ENCODE measurements at places on chromosomes 6 and 20.
A peak's percentile ranks its signal among the peaks of the same experiment; 100 is the strongest.

DNA sequence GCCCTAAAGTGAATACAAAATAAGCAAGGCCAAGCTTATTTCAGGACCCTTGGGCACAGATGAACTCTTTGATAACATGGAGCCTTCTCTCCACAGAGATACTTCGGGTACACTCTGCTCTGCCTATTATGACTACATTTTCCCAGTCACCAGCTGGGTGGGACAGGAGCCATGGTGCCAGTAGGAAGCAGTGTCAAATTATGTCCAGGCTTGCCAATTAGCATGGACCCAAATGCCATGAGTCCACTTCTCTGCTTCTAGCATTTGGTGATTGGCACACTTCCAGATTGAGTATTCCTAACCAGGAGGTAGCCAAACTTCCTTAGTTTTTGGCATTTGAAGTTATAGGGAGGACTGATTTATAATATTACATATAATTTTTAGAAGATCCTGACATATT, 513.8 kb upstream of the HTR1E start:
- DNase-seq = no peak

GRCh38 chr6:4805553-4806336, 29.5 kb downstream of the CDYL start:
- peak; percentile 27 for DNase-seq

- DNase-seq = no peak
These were observed 54.6 kb downstream of the PPARD start for GRCh38 chr6:35396991-35397390.

- DNase-seq = peak; percentile 93
These were observed 441.4 kb downstream of the BCKDHB start for GRCh38 chr6:80547827-80548226.

GRCh38 chr20:63877755-63878470, 12.8 kb downstream of the TPD52L2 start:
- no peak for DNase-seq

- no peak for DNase-seq
These were observed 28.1 kb downstream of the INSM1 start for GRCh38 chr20:20395903-20396568.

DNA sequence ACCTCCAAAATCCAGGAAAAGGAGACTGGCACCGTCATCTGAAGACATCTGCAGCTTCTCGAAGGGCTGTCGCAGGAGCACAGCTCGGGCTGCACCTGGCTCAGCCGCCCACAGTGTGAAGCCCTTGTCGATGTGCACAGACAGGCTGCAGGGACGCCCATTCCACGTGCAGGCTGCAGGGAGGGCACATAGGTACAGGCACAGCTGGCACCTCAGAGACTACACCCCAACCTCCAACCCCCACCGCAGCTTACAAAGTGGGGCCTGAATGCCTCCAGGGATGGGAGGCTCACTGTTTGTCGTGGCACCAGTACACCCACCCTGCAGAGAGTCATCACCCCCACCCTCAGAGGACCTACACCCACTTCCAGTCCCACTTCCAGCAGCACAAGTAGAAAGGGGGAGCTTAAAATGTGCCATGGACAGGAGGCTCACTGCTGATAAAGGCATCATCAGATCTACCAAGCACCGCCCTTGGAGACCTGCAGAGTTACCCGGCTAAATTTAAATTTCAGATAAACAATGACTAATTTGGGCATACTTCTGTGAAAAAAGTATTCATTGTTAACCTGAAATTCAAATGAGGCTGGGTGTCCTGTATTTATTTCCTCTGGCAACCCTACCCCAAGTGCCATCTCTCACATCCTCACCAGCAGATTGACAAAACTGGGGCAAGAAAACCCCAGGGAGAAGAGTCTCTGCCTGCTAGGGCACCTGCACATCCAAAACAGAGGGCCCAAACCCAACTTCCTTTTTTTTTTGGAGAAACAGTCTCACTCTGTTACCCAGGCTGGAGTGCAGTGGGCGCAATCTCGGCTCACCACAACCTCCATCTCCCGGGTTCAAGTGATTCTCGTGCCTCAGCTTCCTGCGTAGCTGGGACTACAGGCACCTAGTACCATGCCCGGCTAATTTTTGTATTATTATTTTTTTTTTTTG, 7.7 kb upstream of the CDK5RAP1 start:
- no peak for DNase-seq

GRCh38 chr6:134278000-134278399, 39.9 kb downstream of the SGK1 start:
- no peak for DNase-seq

DNA sequence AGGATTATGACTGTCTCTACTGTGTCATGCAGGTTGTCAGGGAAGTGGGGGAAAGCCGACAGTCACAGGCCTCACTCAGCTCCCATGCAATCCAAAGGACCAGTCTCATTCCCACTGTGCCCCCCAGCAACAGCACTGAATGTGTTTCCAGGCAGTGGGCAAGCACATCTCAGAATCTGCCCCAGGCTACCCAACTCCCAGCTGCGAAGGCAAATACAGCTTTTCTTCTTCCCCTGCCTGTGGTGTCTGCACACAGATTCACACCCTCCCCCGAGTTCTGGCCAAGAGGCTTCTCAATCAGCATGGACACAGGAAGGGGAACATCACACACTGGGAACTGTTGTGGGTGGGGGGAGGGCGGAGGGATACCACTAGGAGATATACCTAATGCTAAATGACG, 75.3 kb downstream of the SNAP91 start:
- no peak for DNase-seq

GRCh38 chr6:152685819-152686218, 11.9 kb upstream of the MYCT1 start:
- DNase-seq = no peak

DNA sequence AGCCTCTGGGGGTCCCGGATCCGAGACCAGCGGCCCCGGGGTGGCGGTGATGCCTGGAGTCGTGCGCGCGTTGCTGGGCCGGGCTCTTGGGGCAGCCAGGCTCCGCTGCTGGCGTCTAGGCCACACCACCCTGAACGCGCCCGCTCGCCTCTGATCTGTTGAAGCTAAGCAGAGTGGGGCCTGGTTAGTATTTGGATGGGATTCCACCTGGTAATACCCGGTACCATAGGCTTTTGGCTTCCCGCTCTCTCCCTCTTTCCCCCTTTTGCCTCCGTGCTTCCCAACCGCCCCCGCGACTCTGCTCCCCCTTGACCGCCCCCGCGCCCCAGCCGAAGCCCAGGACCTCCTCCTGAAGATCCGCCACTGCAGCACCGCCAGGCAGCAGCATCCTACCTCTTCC, 1383.5 kb upstream of the DEFB115 start:
- peak; percentile 30 for DNase-seq

DNA sequence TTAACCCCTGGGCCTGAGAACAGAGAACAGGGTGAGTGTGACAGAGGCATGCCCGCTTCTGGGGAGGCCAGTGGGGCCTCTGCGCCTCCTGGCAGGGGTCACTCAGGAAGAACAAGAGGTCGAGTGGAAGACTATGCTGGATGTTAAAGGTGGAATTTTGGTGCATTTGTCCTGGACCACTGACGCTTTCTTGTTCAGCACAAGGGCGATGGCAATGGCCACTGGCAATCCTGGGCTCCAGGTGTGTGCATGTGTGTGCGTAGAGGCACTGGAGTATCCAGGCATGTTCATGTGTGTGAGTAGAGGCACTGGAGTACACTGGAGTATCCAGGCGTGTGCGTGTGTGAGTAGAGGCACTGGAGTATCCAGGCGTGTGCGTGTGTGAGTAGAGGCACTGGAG, 23.5 kb upstream of the NPBWR2 start:
- DNase-seq = no peak

DNA sequence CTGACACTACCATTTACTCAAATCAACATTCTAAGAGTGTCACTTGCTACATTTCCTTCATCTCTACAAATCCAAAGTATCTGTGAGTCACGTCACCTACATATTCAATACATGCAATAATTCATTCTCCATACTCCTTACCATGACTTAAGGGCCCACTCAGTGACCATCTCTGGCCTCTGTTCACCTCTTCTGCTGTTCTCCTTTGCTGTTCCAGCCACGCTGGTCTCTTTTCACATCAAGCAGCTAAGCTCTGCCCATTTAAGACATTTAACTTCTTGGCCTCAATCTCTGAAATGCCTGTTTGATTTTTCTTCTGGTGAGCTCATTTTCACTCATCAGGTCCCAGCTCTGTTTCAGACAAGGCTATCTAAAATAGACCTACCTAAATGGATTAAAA, 46.5 kb downstream of the HFE start:
- DNase-seq = no peak

GRCh38 chr6:736657-737446, 43.9 kb upstream of the EXOC2 start:
- no peak for DNase-seq

- peak; percentile 11 for DNase-seq
These were observed 30.8 kb downstream of the SIM1 start for GRCh38 chr6:100433726-100434435.

GRCh38 chr6:133630651-133631050, 258.3 kb upstream of the TCF21 start:
- peak; percentile 88 for DNase-seq

DNA sequence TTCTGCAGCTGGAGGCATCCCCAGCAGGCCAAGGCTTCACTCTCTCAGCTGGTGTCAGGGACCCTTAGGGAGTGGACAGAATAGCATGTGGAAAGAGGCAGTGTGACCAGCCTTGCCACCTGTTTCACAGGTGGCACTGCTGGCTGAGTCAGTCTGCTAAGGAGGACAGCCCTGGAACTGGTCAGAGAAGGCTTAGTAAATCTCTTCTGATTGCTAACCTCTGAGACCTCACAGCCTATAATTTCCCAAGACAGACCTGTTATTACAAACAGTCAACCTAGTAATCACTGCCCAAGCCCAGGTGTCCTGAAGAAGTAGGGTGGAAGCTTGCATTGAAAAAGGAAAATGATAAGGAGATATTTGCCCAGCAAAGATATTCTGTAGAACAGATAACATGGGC, 26.4 kb upstream of the PAQR8 start:
- no peak for DNase-seq

DNA sequence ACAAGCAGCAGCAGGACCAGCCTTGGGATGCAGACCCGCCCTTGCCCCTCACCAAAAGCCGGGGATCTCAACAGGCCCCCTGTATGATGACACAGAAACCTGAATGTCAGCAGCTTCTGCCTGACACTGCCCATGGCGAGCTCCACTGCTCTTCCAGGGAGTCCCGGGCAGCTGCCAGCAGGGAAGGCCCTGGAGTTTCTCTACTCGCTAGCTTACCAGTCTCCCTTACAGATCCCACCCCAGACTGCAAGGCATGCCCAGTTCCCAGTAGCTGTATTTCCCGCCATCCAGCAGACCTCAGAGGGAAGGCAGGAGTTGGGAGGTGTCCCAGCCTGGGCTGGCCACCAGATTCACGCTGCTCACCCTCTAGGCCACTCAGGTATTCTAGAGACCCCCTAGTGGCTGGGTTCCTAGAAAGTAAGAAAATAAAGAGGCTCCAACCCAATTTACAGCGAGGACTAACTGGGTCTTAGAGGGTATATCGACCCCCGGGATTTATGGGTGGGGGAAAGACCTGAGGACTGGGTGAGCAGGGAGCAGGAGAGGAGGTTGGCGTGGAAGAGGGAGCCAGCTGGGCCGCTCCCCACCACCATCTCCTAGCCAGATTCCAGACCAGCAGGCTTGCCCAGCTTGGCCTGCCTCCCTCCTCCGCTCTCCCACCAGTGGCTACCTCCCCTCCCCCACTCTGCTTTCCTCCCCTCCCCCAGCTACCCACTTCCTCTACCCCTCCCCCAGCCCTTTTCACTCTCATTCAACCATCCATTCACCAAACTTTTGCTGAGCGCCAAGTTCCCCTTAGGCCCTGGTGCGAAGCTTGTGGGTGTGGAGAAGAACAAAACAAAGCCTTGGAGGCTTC, 9.7 kb upstream of the HMGA1 start:
- DNase-seq = no peak

DNA sequence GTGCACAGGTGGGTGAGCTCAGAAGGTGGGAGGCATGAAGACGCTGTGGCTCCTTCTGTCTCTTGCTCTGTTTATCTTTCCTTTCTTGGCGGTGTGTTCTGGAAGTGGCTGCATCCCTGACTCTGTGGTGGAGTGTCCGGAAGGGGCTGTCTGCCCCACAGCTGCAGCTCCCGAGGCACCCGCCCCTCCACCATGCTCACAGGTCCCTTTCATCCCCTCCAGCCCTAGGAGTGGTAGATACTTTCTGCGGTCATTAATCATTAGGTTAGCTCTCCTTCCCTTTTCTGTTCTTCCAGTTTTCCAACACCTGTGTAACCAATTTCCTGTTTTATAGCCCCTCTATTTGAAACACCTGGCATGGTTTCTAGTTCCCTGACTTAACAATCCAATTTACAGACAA, 65.6 kb downstream of the GJA10 start:
- DNase-seq = no peak

DNA sequence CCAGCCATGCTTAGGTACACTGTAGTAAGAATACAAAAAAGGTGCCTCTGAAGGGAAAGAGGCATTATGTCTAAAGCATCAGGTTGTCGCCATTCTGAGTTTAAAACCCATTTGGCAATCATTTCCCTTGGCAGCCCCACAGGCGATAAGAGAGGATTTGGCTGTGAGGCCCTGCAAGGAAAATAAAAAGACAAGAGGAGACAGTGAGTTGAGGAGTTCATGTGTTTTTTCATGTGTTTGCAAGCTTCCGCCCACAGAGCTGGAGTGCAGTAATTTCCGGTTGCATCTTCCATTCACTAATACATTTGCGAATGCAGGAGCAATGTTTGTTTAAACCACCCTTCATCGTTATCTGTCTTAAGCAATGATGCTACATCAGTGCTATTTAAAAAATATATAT, 138.5 kb upstream of the SOX4 start:
- no peak for DNase-seq

DNA sequence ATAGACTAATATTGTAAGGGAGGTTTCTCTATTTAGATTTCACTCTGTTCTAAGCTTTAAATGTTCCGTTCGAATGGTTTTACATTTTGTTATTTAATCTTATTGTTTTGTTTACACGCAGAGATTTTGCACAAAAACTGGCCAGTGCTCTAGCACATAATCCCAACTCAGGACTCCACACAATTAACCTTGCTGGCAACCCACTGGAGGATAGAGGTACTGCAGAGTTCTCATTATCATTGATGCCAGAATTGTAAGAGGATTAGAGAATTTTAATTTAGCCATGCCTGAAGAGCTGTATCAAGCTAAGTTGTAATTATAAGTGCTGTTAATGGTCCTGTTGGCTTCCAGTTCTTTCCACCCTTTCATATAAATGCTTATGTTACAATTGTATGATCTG, 179.7 kb upstream of the SCGN start:
- DNase-seq = no peak

GRCh38 chr6:4809999-4810918, 34.1 kb downstream of the CDYL start:
- DNase-seq = peak; percentile 49
